ENCODE measurements at places on chromosomes 7 and 10. TPM values are rescaled to one million over a fixed set of nuclear protein-coding genes. Genes with fewer than 3 reads are reported as not detected.

Gene PLAC9
- polyA plus RNA-seq: 166 TPM

Gene NUTM2D
- polyA plus RNA-seq: 1.5 TPM

Gene IFIT3
- polyA plus RNA-seq: 15.7 TPM

Gene DPYSL4
- polyA plus RNA-seq: 0.95 TPM

Gene OPN4
- not detected for polyA plus RNA-seq

Gene BBS9
- polyA plus RNA-seq: 3.5 TPM

Gene GNAT3
- polyA plus RNA-seq: 1.3 TPM

Gene CHST15
- 4.5 TPM for polyA plus RNA-seq

Gene DENND2A
- 1.8 TPM for polyA plus RNA-seq

Gene HOXA10
- polyA plus RNA-seq: 3.4 TPM

Gene PVRIG
- polyA plus RNA-seq: not detected

Gene MBLAC1
- polyA plus RNA-seq: 2.3 TPM

Gene TMEM72
- polyA plus RNA-seq: not detected

Gene CACNB2
- 2.8 TPM for polyA plus RNA-seq

Gene GIMAP1
- 0.95 TPM for polyA plus RNA-seq

Gene TACR2
- polyA plus RNA-seq: 2.5 TPM

Gene PPP1R3A
- polyA plus RNA-seq: not detected

Gene HHEX
- polyA plus RNA-seq: 4.5 TPM

Gene PTPRN2
- 0.67 TPM for polyA plus RNA-seq

Gene C10orf62
- polyA plus RNA-seq: not detected

Gene UNC5B
- polyA plus RNA-seq: 9.1 TPM

Gene NODAL
- polyA plus RNA-seq: 0.13 TPM

Gene CYP2C9
- polyA plus RNA-seq: not detected

Gene IGFBP1
- polyA plus RNA-seq: not detected

Gene BHLHA15
- not detected for polyA plus RNA-seq

Gene CLEC5A
- 1.9 TPM for polyA plus RNA-seq

Gene PITX3
- polyA plus RNA-seq: not detected

Gene UBN2
- 3.4 TPM for polyA plus RNA-seq

Gene SEC31B
- polyA plus RNA-seq: 20.0 TPM

Gene PCLO
- 0.13 TPM for polyA plus RNA-seq

Gene NKX2-3
- polyA plus RNA-seq: 0.05 TPM

Gene SORCS1
- polyA plus RNA-seq: not detected

Gene LEP
- not detected for polyA plus RNA-seq

Gene BICC1
- 3.8 TPM for polyA plus RNA-seq

Gene C10orf67
- polyA plus RNA-seq: not detected

Gene ODAD2
- polyA plus RNA-seq: not detected

Gene TNRC18
- 41.8 TPM for polyA plus RNA-seq

Gene ST8SIA6
- polyA plus RNA-seq: 0.10 TPM

Gene HOXA6
- not detected for polyA plus RNA-seq

Gene HACD1
- polyA plus RNA-seq: 39.1 TPM

Gene DDX50
- 34.0 TPM for polyA plus RNA-seq

Gene CYP2E1
- 0.63 TPM for polyA plus RNA-seq

Gene CADPS2
- polyA plus RNA-seq: 6.9 TPM

Gene CREB5
- polyA plus RNA-seq: 8.6 TPM

Gene PNLIP
- polyA plus RNA-seq: 1.3 TPM

Gene SAMD8
- polyA plus RNA-seq: 10.0 TPM

Gene TMEM168
- 12.7 TPM for polyA plus RNA-seq

Gene ZNF853
- polyA plus RNA-seq: 4.6 TPM

Gene TRIM50
- not detected for polyA plus RNA-seq

Gene CUBN
- polyA plus RNA-seq: 0.13 TPM

Gene NAT16
- not detected for polyA plus RNA-seq

Gene OR2A1
- 0.59 TPM for polyA plus RNA-seq

Gene GCK
- polyA plus RNA-seq: 6.6 TPM

Gene HDAC9
- polyA plus RNA-seq: 9.1 TPM

Gene PDGFA
- polyA plus RNA-seq: 61.1 TPM

Gene PRLHR
- not detected for polyA plus RNA-seq

Gene KIAA1549
- 0.15 TPM for polyA plus RNA-seq

All from aorta (tissue), 5 donors.